ENCODE measurements at places on chromosomes 2 and 18.

- peak; percentile 25 for DNase-seq
These were observed 864 bp upstream of the XPO1 start for GRCh38 chr2:61538920-61539520.

DNA sequence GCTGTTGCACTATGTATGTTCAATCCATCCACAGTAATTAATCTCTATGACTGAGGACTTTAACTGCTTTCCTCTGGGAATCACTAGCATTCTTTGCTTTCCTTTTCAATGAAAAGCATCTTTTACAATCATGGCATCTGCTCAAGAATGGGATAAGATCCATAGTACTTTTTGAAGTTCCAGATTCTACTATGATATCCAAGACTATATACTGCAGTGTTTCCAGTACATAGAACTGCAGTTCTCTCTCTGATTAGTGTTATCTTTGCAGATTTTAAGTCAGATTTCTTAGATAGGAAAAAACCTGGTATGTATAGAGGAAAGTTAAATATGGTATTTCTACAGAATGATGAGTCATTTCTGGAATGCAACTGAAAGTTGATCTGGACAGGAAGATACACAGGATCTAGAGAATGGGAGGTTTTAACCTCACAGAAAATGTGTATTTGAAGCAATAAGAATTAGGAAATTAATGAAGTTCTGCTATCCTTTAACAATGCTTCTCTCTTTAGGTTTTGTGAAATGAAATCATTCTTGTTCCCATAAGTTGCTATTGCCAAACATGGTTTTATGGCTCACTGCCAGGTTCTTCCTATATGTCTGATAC lies 670.7 kb downstream of the ERBB4 start:
- peak; percentile 3 for DNase-seq

DNA sequence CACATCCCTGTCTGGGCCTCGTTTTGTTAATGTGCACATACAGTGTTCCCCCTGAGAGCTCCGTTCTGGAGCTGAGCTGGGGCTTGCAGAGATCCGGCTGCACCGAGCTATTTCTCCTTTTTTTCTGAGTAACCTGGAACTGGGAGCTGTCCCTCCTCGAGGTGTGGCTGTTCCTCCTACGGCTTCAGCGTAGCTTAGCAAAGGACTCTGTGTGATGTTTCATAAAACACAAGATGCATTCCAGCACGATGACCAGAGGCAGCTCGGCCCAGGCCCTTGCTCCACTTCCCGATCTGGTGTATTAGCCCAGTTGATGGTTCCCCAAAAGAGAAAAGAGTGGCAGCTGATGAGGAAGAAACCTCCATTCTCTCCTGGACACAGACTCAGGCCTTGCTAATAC lies 103.0 kb downstream of the FAM210A start:
- no peak for DNase-seq

DNA sequence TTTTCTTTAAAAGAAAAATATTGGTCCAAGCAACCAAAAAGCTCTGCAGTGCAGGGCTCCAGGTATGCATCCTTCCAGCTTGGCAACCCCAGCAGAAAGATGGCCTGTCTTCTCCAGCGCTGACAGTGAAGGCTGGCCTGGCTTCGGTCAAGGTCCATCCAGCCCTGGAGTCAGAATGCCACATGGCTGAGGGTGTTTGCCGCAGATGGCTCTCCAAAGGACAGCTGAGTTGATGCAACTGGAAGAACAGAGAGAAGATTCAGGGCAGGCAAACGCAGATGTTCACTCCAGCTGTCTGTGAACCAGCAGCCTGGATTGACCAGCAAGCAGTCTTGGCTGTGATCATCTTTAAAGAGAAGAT lies 51.4 kb downstream of the MARCO start:
- no peak for DNase-seq

- DNase-seq: no peak
These were observed 546.2 kb upstream of the SETBP1 start for GRCh38 chr18:44134447-44134846.

- DNase-seq: peak; percentile 50
These were observed 103.4 kb downstream of the ALPK2 start for GRCh38 chr18:58525517-58525916.

- peak; percentile 69 for DNase-seq
These were observed 1183.2 kb upstream of the ACVR2A start for GRCh38 chr2:146661473-146662096.

GRCh38 chr2:174157053-174157452 lies 91.3 kb downstream of the OLA1 start:
- DNase-seq: no peak

- peak; percentile 40 for DNase-seq
These were observed 186.8 kb upstream of the PGAP1 start for GRCh38 chr2:197113275-197113711.

DNA sequence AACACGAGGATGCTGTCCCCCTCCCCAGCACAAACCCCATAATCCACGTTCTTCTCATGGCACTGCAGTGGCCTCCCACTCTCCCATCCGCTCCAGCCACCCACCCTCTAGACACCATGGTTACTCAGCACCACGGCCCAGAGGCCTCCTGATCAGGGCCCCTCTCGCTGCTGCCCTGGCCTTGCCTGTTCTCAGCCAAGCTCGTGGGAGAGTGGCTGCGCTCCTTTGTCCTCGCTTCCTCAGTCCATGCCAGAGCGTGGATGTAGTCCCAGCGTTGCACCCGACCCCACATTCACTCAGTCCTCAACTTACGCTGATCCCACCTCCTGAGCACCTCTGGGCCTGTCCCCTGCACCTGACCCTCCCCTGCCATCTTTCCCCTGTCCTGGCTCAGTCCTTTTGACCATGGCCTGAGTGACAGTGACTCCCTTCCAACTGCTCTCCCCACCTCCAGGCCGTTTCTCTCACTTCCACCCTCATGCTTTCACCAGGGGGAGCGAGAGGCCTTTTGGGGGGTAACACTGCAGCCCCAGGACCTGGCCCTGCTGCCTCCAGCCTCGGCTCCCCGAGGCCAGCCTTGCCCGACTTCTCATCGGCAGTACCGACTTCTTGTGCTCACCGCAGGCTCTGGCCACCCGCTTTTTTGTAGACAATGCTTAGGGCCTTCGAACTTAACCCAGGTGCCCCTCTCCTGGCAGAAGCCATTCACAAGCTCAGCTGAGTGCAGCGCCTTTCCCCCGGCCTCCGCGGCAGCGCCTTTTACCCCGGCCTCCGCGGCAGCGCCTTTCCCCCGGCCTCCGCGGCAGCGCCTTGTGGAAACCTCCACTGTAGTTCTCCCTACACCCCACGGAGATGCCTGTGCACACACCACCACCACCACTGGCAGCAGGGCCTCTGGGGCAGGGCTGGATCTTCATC lies 131.4 kb downstream of the CLIP4 start:
- no peak for DNase-seq

- no peak for DNase-seq
These were observed 165.7 kb upstream of the RAB12 start for GRCh38 chr18:8443505-8443904.

GRCh38 chr2:149261692-149262091 lies 68.7 kb upstream of the LYPD6 start:
- DNase-seq: no peak

GRCh38 chr2:14221466-14221865 lies 411.1 kb upstream of the LRATD1 start:
- DNase-seq: no peak

DNA sequence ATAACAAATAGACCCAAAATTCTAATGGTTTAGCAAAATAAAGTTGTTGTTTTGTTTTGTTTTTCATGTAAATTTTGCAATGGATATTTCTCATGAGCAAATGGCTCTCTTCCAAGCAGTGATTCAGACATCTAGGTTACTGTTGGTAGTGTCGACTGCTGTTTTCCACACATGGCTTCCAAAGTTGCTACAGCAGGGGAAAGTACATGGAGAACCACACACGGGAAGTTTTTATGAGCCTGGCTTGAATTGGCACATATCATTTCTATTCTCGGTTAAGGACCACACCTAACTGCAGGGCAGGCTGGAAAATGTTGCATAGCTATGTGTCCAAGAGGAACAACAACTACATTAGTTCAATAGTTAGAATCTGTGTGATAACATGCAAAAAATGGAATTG lies 262.1 kb downstream of the GALNT13 start:
- no peak for DNase-seq

GRCh38 chr2:27572439-27572838 lies 10.4 kb upstream of the ZNF512 start:
- no peak for DNase-seq

- DNase-seq: no peak
These were observed 669.7 kb downstream of the TDRD15 start for GRCh38 chr2:21793461-21793860.

DNA sequence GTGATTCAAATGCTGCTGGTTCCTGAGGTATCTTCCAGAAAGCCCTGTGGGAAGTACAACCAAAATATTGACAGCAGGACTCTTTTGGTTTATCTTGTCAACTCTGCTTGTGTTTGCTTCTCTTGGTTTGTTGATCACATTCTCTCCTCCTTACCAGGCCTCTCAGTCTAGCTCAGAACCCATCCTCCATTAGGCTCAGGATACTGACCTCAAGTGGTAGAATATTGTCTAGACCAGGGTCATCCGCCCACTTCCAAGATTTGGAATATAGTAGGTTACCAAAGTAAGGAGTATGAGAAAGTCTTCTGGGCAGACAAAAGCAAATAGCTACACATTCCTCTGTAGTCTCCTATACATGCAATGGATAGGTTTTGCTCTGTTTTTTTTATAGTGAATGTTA lies 56.6 kb downstream of the XIRP2 start:
- no peak for DNase-seq

DNA sequence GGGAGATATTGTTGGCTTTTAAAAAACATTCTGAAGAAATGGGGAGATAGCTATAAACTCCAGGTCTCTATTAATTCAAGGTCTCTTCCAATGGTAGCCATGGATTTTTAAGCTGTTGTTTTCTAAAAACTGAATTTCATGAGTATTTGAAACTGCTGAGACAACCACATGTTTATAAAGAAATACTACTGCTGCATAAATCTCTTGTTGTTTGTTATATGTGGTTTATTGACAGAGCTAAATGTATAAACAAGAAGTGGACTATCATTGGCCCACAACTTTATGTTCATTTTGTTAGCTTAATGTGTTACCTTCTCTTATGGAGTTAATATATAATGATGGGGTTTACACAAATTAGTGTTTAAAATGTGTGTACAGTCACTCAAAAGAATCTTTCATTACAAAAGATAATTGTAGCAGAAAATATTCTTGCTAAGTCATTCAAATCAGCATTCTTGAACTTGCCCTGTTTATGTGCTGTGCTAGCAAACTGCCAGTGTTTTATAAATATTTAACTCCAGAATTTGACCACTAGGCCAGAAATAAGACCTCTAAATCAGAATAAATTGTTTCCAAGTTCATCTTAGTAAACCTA lies 242.1 kb downstream of the TMX3 start:
- no peak for DNase-seq

DNA sequence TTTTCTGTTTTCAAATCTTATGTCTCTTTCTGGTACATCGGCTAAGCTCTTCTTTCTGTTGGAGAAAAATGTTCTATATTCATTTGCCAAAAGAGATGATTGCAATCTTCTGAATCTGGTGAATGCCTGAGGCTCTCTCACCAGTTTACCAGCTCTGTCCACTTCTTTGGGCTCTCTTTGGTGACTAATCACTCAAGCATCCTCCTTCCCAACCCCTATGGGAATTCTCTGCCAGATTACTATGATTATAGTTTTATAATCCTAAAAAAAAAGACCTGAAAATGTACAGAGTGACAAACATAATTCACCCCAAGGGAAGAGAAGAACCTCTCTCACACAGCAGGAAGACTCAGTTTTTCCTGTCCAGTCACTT lies 187.3 kb downstream of the CAMKMT start:
- DNase-seq: peak; percentile 73

DNA sequence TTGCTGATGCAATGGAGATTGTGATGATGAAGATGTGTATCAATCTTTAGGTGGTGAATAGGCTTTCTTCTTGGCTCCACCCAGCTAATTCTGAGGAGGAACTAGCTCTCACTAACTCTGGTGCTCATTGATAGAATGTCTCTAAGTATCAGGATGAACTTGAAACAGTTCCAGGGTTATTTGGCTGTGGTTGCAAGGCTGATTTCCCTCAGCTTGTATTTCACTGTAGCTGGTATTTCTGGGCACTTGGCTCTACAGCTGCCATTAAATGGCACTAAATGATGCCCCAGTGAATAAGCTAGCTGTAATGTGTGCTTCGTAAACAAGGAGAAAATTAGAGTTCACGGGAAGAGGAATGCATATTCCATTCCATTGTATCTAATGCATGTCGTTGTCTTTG lies 241.2 kb downstream of the RPIA start:
- no peak for DNase-seq

DNA sequence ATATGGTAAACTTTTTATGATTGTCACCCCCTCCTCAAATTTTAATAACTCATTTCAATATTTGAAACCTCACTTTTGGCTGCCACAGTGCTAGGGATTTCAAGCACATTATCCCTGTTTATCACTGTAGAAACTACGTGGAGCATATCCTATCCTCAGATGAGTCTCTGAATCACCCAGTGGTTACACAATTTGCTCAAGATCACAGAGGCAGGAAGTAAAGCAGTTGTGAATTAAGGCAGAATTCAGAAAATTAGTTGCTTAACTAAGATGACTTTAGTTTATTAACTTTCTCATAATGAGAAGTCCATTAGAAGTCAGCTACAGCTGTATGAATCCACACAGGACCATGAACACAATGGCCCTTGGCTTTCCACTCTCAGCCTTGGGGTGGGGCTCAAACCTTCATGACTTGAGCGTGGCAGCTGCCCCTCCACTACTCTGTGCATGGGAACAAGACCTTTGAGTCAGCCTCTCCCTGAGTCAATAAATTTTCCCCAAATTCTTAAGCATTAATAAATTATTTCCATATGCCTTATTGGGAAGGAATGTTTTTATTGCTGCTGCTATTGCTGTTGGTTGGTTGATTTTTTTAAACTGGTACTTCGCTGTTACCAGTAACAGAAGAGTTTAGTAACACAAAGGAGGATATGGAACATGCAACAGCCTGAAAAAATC lies 369.0 kb downstream of the CBLN2 start:
- no peak for DNase-seq

DNA sequence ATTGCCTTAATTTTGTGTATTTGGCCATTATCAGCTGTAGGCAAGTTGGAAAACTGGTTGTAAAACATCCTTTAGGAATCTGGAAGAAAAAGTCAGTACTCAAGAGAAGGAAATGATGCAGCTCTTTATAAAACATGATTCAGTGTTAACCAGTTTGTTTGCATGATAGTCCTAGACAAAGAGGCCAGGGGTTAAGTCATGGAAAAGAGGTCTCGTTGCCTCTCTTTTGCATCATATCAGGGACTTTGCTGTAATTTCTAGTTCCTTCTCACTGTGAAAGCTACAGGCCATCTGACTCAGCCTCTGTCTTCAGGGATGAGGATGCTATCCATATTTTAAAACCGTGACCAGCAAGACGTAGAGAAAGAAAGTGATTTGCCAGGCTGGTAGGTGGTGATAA lies 38.0 kb downstream of the NPAS2 start:
- no peak for DNase-seq

DNA sequence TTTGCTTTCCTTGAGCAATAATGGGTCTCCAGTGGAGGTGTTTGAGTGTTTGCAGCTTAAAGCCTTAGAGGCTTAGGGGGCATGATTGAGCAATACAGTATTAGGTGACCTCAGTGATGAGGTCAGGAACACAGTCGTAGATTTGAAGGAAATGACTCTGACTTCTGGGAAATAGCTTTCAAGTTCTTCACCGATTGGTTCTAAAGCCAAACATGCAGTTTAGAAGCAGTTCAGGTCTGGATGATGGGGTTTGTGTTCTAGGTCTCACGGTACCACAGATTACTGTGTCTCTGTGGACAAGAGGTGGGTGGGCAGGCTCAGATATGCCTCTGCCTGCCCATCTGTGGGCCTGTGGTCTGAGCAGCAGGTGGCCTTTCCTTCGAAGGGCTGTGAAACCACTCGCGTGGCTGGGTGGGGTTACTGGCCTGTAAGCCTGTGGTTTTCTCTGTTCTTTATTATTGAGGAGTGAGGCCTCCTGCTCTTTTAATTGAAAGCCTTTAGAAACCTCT lies 7.8 kb downstream of the MTHFD2 start:
- DNase-seq: peak; percentile 9
